ENCODE measurements at places on chromosomes 3 and 15.
A peak's percentile ranks its signal among the peaks of the same experiment; 100 is the strongest.

GRCh38 chr3:144989807-144990206 lies 1018.2 kb downstream of the DIPK2A start:
- no peak for DNase-seq

- no peak for DNase-seq
These were observed 18.1 kb downstream of the CYP11A1 start for GRCh38 chr15:74349241-74349778.

GRCh38 chr15:59394166-59394661 lies 21.5 kb upstream of the MYO1E start:
- no peak for DNase-seq

DNA sequence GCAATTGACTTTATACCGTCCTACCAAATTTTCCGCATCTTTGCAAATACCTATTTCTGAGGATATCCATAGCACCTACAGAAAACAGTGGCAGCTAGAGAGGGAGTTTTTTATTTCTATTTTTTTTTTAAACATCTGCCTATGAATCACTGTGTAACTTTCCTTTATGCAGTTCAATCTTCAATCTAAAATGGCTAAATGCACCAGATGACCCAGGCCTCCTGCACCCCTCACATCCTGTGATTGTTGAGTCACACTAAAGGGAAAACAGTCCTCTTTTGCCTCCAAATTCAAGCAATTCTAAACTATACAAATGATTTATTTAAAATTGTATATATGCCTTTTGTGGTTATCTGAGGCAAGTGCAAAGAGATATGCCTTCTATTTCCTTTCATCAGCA lies 20.1 kb upstream of the BCL6 start:
- no peak for DNase-seq

- DNase-seq = no peak
These were observed 32.2 kb downstream of the SLC24A1 start for GRCh38 chr15:65653801-65654521.

DNA sequence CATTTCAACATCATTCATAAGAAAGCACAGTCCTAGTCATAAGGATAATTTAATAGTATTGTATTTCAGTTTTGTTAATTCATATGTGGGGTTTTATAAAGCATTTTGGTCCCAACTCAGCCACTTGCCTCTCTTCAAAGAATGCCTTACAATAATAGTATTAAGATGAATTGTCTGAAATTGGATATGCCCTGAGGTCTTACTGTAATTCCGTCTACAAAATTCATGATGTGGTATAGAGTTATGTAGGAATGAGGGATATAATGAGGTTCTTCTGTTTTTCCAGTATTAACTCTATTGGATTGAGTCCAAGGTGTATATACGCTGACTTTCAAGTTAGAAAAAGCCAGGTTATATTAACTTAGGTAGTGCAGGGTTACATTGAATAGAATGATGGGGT lies 177.0 kb downstream of the GOLIM4 start:
- DNase-seq = no peak

DNA sequence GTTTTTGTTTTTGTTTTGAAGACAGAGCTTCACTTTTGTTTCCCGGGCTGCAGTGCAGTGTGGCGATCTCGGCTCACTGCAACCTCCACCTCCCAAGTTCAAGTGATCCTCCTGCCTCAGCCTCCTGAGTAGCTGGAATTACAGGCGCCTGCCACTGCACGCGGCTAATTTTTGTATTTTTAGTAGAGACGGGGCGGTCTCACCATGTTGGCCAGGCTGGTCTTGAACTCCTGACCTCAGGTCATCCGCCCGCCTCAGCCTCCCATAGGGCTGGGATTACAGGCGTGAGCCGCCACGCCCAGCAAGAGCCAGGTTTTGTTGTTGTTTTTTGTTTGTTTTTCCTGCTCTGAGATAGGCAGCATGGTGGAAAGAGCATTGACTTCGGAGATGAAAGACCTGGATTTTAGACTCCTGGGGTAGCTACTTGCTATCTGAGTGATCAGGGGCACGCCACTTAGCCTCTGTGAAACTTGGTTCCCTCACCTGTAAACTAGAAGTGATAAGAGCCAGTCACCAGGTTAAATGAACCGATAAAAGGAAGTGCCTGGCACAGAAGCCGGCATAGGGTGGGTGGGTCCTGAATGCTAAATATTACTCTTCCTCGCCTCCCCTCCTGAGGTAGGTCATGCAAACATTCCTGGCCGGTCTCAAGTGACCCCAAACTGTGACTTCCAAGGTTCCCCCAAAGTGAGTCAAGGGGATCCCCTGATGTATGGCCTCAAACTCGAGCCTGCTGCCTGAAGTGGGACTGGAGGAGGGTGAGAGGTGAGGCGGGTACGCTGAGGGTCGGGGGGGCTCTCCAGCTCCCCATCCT lies 62.9 kb upstream of the MCF2L2 start:
- DNase-seq = no peak

- DNase-seq = peak; percentile 14
These were observed 177.7 kb downstream of the VGLL4 start for GRCh38 chr3:11465744-11466616.

- DNase-seq = no peak
These were observed 27.5 kb upstream of the RPL29 start for GRCh38 chr3:52023101-52023770.
